ENCODE measurements at places on chromosomes 5 and 9.

DNA sequence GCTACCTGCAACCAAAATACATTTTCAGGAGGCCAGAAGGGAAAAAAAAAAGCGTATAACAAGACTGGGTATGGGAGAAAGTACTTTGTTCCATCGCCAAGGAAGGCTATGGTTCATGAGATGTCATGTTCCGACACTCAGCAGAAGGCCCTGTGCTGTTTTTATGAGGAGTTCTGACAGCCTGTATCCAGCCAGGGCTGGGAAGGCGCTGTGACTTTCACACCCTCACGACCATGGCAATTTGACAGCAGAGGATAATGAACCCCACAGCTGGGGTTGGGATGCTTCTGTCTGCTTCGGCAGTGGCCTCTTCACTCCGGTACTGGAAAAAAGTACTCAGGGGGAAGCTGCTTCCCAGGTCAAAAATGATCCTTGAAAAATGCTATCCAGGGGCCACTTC is 154.4 kb downstream of the PRELID2 start:
- DNase-seq = no peak

DNA sequence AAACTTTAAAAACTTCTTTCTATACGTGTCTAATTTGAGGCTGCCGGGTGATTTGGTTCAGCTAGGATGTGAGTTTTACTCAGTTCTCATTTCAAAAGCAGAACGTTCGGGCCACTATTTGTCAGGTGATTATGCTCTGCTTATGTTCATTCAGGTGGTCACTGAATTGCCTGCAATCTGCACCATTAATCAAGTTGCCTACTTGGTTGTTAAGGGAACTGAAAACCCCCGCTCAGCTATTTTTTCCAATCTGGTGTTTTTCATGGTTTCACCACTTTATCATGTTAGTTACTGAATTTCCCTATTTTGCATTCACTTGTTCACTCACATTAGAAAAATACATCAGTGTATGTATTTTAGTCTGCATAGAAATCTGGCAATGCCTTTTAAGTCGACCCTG is 523.0 kb downstream of the CSNK1G3 start:
- DNase-seq = no peak

- DNase-seq = no peak
Measured at GRCh38 chr5:158499075-158499891, 600.4 kb downstream of the EBF1 start.

DNA sequence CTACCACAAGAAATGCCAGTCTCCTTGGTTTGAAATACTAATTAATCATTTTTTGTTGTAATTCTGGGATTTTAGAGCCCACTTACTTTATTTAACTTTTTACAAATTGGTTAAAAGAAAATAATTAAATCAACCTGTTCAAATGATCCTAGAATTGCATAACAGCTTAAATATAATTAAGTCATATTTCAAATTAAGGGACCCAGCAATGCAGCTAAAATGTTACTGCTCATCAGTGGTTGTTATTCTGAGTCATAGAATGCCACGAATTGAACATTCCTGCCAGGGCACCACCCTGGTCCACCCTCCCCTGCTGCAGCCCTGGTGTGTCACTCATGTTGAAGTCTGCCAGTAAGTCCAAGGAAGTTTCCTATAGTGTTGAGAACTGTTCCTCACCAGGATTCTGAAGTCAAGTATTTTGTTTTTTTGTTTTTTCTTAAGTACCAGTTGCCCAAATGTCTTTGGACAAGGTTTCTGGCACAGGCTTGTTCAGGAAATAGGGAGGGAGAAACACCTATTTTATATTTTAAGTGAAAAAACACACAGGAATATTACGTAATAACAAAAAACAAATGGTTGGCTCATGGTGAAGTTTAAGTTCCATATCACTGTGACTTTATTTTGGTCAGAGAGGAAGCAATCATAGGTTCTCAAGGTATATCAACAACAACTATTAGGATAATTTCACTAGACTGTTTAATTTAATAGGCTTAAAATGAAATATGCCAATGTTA is 4.3 kb upstream of the ITGA1 start:
- no peak for DNase-seq

- no peak for DNase-seq
Measured at GRCh38 chr5:9861666-9862256, 231.6 kb upstream of the TAS2R1 start.

- no peak for DNase-seq
Measured at GRCh38 chr5:126339215-126339805, 83.9 kb upstream of the GRAMD2B start.

DNA sequence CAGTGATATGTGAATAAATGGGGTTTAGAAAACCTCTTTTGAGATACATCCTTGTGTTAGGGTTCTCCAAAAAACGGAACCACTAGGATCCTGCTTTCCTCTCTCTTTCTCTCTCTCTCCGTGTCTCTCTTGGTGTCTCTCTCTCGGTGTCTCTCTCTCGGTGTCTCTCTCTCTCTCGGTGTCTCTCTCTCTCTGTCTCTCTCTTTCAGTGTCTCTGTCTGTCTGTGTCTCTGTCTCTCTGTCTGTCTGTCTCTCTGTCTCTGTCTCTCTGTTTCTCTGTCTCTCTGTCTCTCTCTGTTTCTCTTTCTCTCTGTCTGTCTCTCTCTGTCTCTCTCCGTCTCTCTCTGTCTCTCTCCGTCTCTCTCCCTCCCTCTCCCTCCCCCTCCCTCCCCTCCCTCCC is 7.8 kb upstream of the TEX48 start:
- DNase-seq = no peak

DNA sequence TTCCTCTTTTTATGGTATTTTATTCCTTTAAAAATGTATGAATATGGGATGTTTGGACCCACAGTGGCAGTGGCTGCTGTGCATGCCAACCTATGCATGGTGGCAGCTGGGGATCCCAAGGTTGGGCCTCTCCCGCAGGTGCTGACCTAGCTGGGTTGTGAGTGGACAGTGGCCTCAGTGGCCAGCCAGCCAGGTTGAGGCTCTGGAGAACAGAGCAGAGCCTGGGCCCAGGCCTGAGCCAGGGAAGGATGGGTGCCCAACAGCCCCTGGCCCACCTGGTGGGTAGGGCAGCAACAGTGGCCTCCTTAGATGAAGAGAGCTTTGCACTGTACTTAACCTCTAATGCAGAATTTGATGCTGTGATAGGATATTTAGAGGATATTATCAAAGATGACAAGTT is 624.8 kb downstream of the CHSY3 start:
- DNase-seq = no peak

- DNase-seq = no peak
Measured at GRCh38 chr5:96778409-96778808, 29.3 kb downstream of the ERAP1 start.

GRCh38 chr5:83563631-83564030 is 92.1 kb downstream of the VCAN start:
- DNase-seq = no peak

DNA sequence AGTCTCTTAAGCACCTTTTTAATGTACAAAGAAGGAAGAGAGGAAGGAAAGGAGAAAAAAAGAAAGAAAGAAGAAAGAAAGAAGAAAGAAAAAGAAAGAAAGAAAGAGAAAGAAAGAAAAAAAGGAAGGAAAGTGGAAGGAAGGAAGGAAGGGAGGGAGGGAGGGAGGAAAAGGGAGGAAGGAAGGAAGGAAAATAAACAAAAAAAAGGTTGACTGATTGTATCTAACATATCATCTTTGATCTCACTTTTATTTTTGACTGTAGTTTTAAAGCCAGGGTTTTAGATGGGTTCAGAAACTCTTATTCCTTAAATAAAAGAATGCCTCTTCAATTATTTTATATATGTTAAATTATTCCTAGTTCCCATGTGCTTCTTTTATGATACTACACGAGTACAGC is 794.5 kb downstream of the CDH12 start:
- no peak for DNase-seq

DNA sequence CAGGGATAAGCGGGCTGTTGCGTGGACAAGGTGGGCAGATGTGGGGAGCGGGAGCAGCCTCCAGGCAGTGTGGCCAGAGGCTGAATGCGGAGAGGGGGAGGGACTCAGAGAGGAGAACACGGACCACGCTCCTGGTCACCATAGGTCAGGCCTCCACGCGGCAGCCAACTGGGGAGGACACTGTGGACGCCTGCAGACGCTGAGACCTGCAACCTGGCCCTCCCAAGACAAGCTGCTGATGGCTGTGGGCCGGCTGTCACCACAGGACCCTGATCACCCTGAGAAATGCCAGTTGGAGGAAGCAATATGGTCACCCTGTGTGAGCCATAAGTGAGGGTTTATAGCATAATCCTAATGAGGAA is 16.8 kb downstream of the LPCAT1 start:
- no peak for DNase-seq

DNA sequence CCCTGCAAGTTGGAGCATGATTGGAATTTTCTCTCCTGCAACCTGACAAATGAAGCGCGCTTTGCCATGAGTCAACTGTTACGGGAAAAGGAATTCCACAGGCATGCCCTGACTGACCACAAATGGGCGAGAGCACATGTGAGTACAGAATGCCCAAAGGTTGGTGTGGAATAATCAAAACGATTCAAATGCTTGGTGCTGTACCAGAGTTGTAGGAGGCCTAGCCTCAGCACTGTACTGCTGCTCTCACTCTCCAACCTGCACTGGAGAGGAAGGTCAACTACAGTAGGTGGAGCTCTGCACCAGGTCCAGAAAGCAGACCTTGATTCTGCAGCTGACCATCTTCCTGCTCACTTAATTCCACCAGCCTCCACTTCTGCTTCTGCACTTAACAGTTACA is 406.9 kb upstream of the ACTBL2 start:
- DNase-seq = no peak

DNA sequence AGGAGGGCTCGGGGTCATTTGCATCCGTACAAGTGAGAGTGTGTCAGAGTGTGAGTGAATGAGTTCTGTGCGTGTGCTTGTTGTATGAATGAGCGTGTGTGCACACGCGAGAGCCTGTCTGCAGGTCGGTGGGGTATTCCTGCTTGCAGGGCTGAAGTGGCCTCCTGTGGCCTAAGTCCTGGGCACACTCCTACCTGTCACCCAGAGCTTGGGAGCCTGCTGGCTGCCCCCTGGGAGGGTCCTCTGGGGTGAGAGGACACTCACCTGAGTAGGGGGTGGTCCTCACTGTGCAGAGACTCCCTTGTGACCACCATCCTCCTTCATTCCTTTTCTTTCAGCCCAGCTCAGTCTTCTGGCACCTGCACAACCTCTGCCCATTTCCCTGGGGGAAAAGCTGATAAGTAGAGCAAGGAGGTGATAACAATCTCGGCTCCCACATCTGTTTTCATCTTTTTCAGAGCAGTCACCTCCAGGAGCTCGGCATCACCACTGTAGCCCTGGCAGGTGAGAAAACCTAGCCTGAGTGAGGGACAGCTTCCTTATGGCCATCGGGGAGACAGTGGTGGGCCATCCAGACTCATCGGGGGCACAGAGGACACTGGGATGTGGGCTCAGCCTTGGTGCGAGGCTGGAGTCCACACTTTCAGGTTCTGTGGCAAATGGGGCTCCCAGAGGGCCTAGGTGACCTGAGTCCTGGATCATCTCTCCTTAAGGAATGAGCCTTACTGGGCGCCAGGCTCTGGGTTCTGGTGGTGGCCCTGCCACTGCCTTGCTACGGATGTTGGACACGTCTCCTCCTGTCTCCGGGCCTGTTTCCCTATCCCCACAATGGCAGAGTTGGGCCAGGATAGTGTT is 38.7 kb upstream of the SYNPO start:
- DNase-seq = no peak

DNA sequence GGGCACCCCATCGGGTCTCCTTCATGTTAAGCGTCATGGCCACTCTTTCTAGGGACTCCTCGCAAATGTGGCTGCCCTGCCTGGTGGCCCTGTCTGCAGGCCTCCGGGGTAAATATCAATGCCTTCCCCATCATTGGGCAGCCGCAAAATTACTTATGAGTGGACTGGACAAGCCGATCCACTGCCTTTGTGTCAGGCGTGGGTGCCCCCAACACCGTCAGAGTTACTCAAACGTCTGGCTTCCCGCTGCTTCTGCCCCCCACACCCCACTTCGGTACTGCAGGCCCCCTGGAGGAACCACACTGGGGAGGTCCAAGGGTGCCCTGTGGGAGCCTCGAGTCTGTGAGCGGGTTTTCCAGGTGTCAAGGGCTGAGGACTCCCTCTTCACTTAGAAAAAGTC is 3.8 kb downstream of the LHX3 start:
- DNase-seq = no peak

DNA sequence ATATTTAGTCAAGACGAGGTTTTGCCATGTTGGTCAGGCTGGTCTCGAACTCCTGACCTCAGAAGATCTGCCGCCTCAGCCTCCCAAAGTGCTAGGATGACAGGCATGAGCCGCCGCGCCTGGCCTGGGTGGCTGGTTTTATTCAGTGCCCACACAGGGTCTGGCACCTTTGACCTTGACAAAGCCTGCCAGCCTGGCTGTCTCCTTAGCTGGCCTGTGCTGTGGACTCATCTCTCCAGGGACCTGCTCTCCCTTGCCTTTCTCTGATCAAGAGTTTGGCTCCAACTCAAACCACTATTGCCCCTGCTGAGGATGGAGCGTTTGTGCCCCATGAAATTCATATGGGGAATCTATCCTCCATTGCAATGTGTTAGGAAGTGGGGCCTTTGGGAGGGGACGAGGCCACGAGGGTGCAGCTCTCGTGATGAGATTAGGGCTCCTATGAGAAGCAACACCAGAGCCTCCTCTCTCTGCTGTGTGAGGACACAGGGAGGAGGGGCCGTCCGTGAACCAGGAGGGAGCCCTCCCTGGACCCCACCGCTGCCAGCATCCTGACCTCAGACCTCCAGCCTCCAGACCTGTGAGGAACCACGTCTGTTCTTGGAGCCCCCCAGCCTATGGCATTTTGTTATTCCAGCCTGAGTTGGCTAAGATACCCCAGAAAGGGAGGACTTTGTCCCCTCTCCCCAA is 45.0 kb downstream of the MRPL36 start:
- DNase-seq = no peak

DNA sequence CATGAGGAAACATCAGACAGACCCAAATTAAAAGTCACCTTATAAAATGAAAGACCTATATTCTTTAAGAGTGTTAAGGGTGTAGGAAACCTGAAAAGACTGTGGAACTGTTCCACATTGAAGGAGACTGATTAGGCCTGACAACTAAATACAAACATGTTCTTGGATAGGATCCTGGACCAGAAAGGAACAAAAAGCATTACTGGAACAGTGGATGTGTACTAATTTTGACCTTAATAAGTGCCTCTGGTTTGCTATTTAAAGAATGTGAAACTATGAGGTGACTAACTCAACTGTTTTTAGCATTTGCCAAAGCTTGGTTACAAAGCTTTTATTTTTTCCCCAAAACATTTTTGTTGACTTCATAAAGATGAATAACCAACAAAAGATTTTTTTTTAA is 340.6 kb downstream of the CAAP1 start:
- no peak for DNase-seq

GRCh38 chr5:146717951-146718350 is 160.6 kb downstream of the PPP2R2B start:
- DNase-seq = no peak

GRCh38 chr5:109936996-109937395 is 247.3 kb downstream of the MAN2A1 start:
- no peak for DNase-seq

DNA sequence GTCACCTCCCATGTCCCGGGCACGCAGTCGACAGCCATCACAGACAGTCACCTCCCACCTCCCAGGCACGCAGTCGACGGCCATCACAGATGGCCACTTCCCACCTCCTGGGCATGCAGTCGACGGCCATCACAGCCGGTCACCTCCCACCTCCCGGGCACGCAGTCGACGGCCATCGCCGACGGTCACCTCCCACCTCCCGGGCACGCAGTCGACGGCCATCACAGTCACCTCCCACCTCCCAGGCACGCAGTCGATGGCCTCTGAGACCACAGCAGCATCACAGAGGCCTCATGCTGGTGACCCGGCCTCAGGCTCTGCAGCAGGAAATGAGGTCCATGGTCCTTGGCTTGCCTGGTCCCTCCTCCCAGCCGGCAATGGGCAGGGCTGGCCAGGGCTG is 5.5 kb upstream of the SLC6A19 start:
- no peak for DNase-seq

All from substantia nigra (tissue), 51 donors.